ENCODE measurements at places on chromosomes 5 and 9.
A peak's percentile ranks its signal among the peaks of the same experiment; 100 is the strongest.

- peak; percentile 58 for DNase-seq
These were observed 896 bp downstream of the EBF1 start for GRCh38 chr5:159098603-159099436.

DNA sequence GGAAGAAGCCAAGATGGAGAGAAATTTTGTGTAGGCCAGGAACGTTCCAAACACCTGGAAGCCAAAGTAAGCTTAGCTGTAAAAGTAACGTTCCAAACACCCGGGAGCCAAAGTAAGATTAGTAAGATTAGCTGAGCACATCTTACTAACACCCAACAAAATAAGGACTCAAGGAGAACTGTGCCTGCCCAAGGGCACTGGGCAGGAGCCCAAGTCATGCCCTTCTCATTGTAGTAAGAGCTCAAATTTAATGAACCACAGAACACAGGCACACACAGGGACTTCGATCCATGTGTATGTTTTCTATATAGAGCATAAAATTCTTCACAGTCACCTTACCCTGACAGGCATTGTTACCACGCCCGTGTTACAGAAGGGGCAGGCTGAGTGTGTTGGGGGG lies 36.1 kb upstream of the NXNL2 start:
- DNase-seq = no peak

DNA sequence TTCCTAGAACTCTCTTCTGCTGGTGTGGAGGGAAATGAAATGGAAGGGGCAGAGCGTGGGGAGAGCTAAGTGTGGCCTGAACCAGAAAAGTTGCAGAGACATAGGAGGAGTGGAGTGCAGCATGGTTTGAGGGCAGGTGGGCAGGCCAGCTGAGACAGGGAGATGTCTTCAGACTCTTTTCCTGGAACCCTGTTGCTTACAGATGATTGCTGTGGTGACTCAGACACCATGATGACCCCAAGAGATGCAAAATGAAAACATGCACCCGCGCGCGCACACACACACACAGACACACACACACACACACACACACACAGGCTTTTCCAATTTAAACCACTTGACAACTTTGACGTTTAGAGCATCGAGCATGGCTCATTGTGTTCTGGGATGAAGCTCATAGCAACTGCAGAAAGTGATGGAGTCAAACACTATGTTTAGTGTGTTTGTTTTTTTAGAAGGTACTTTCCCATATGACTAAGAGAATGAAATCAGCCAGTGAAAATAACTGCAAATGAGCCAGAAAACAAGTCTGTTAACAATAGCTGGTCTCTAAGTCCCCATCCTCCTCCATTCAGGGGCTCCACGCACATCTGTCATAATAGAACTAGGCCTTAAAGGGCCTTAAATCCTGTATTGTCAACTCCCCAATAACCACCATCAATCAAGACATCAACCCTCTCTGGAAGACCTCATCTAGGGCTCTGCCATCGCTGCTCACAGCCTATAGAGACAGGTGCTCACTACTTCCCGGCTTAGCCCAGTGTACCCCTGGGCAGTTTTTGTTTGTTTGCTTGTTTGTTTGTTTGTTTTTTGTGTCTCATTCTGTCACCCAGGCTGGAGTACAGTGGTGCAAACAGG lies 9.6 kb downstream of the TMOD1 start:
- DNase-seq = no peak

DNA sequence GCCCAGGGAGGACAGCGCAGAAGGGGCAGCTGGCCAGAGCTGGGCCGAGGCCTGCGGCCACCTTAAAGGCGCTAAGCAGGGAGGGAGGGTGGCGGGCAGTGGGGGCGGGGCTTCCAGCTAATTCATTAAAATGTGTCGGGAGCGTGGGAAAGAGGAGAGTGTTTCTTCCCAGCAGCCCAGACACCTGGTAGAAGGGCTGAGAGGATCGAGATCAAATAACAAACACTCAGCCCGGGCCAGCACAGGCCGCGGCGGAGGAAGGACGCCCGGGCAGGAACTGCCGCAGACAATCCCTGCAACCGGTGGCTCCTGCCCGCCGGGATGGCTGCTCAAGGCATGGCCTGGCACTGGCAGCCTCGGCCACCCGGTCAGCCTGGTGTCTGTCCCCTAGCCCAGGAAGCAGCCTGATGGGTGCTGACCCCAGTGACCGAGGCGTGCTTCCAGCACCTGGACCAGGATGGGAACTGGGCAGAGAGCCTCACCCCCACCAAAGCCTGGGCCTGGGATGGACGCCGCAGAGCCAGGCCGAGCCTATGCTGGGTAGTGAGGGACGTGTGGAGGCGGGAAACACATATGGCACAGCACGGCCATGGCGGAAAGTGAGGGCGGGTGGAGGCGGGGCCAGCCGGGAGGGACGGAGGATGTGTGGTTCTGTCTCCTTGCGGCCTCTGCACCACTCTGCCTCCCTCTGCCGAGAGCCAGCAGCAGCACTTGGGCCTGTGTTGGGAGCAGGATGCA lies 3.2 kb upstream of the NRARP start:
- no peak for DNase-seq

GRCh38 chr5:153573326-153574033 lies 83.0 kb downstream of the GRIA1 start:
- no peak for DNase-seq

DNA sequence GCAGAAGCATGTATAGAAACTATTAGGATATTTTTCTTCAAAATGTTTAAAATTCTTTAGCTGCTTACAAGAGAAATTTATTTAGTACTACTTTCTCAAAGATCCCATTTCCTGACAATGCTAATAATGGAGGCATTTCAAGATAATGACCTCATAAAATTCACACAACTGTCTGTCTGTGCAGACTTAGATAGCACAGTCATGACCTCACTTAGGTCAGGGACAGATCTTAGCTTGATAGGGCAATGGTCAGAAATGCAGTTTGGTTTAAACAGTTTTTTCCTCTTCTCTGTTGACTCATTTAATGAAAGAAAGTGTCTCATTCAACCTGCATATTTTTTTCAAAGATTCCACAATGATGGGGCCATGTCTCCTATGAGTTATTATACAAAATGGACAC lies 128.4 kb downstream of the GRIA1 start:
- no peak for DNase-seq

DNA sequence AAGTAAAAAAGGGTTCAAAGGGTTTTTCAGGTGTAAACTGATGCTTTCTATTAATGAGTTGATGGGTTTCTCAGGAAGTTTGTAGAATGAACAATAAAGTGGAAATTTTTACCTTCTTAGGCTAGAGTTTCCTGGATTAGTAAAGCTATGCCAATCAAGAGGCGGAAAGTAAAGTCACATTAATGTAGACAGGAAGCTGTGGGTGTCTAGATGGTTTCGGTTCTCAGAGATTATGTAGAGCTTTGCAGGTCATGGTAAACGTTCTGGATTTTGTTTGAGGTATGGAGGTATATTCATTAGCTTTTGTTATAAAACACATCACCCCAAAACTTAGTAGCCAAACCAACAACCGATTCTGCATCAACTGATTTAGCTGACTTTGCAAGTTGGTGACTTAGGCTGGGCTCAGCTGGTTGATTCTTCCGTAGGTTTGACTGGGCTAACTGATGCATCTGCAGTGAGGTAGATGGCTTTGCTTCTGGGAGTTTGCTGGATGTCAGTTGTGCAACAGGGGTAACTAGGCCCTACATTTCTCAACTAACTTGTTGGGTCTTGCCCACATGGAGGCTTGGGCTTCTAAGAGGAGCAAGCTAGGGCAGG lies 273.8 kb downstream of the MSX2 start:
- no peak for DNase-seq

DNA sequence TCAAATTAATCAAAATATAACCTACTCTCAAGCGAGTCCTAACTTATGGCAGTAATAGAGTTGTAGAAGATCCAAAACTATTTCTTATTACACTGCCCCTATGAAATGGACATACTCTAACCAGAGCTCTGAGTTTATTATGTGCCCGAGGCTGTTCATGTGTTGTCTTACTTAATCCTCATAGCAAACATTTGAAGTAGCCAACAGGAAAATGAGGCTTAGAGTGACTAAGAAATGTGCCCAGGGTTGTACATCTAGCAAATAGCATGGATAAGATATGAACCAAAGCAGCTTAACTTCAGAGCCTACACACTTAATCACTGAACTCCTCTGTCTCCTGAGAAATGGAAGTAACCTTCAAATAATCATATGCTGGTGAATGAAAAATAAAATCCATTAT lies 1551.7 kb downstream of the MAT2B start:
- no peak for DNase-seq

DNA sequence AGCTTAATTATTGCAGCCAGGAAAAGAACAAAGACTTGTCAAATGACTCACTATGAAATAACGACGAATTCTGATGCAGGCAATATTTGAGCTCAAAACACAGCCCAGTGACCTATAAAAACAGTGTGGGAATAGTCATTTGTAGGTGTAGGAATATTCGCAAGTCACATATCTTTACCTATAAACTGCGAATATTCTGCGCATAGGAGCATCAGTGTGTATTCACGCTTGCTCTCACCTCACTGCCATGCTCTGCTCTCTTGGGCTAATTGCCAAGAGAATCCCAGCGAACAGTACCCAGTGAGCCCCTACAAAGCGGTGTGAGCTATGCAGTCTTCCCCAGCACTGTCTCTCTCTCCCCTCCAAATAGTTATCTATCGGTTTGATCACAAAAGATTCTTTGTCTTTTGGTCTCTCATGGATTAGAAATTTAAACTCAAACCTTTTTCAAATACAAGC lies 74.2 kb downstream of the ST8SIA4 start:
- no peak for DNase-seq

DNA sequence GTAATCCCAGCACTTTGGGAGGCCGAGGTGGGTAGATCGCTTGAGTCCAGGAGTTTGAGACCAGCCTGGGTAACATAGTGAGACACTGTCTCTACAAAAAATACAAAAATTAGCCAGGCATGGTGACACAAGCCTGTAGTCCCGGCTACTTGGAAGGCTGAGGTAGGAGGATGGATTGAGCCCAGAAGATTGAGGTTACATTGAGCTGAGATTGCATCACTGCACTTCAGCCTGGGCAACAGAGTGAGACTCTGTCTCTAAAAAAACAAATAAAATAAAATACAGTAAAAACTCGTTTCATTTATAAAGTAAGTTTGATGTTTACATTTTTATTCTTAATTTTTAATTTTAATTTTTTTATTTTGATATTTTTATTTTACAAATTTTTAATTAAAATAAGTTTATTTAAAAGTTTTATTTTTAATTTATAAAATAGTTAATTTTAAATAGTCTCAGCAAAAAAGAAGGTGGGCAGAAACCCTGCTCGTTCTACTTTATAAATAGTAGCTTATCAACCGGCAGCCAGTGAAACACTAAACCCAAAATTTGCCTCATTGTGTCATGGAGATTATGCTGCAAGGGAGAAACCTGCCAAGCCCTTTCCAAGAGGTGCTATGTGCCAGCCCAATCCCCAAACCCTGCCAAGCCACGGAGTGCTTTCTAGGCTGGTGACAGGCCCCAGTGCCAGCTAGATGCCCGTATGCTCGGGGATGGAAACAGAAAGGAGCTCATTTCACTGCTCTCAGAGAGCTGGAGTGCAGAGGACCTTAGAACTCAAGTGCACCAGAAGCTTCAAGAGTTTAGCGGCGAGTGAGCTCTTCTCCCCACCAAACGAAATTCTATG lies 38.9 kb downstream of the SERINC5 start:
- no peak for DNase-seq

DNA sequence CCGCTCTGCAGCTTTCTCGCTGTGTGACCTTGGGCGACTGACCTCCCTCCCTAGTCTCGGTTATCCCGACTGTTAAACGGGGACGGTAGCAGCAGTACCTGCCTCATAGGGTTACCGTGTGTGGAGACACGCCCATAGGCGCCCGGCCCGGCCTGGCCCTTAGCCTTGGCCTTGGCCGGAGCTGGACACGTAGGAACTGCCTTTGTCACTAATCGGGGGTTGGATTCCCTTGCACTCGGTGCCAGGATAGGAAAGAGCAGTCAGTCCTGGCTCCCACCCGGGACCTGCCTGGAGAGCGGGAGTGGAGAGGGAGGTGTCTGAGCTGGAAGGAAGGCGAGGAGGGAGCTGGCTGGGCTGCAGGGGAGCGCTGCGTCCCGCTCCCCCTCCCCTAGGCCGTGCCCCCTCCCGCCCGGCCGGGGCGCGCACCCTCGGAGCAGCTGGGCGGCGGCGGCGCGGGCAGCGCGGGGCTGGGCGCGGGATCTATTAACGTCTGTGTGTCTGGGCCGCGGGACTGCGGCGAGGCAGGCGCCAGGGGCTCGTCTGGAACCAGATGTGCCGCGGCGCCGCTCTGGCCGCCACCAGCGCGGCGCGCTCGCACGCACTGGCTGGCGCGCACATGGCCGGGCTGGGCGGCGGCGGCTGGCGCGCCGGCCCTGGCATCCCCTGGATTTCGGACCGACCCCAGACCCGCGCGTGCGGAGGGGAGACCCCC lies 31.7 kb downstream of the PRRX2 start:
- no peak for DNase-seq

GRCh38 chr5:65252977-65253376 lies 228.7 kb downstream of the ADAMTS6 start:
- DNase-seq = no peak

DNA sequence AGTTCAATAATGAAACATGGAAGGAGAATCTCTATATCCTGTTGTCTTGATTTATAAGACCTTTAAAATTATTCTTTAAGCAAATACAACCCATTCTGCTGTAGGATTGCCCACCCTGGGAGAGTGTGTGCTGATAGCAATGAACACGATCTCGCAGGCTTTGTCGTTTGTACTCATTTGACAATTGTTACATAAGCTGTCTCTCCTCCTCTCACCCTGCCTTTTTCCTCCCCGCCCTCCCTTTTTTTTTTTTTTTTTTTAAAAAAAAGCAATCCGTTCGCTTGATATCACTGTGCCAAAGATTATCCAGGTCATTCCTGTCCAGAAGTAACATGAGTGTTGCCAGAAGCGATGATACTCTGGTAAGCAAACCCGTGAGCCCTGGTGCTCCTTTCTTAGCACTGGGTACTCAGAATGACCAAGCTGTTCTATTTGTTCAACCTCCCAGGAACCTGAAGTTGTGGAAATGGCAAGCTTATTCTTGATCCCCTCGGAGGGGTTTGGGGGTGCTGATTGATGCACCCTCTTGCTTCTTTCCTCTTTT lies 82.7 kb upstream of the CTSL start:
- DNase-seq = no peak

DNA sequence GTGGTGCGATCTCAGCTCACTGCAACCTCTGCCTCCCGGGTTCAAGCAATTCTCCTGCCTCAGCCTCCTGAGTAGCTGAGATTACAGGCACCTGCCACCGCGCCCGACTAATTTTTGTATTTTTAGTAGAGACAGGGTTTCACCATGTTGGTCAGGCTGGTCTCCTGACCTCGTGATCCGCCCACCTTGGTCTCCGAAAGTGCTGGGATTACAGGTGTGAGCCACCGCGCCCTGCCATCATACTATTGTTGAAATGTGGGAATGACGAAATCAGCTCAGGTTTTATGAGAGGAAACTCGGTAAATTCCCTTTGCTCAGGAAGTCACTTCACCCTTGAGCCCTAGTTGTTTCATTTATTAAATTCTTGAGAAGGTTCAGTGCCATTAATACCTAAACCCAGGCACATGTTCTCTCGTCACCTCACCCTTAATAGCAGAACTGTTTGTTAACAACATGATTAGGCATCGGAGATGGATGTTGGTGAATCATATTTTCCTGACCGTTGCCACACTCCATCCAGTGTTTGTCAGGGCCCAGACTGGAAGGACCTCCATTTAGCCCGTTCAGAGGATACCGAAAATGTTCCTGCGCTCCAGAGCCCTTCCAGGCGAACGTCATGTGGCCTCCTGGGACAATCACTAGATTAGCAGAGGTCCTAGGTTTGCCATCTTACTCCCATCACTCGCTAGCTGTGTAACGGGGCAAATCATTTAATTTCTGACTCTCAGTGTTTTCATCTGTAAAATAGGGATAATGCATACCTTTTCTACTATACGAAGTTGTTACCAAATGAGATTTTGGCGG lies 20.0 kb upstream of the CREBRF start:
- peak; percentile 47 for DNase-seq

GRCh38 chr9:2992427-2992826 lies 148.5 kb upstream of the PUM3 start:
- DNase-seq = no peak
